ENCODE measurements at places on chromosomes 5 and 9.

DNA sequence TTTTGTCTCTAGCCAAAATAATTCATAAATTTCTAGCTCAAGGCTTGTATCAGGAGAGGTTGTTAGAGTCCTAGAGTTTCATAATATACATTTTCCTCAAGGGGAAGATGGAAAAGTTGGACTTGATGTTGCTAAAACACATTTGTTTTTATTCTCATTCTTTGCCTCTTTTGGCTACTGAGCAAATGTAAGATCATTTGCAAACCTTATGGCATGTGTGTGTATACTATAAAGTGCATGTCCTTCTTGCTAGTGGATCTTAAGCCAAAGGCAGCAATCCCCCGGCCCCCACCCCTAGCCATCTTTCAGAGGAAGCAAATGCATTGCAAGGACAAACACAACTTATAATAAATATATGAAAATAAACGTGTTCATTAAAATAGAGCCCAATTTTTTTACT, 43.0 kb downstream of the ADAMTSL1 start:
- DNase-seq = no peak

GRCh38 chr9:133687856-133688761, 50.0 kb downstream of the SARDH start:
- no peak for DNase-seq

- DNase-seq = no peak
These were observed 82.9 kb downstream of the RAPGEF1 start for GRCh38 chr9:131657037-131657377.

DNA sequence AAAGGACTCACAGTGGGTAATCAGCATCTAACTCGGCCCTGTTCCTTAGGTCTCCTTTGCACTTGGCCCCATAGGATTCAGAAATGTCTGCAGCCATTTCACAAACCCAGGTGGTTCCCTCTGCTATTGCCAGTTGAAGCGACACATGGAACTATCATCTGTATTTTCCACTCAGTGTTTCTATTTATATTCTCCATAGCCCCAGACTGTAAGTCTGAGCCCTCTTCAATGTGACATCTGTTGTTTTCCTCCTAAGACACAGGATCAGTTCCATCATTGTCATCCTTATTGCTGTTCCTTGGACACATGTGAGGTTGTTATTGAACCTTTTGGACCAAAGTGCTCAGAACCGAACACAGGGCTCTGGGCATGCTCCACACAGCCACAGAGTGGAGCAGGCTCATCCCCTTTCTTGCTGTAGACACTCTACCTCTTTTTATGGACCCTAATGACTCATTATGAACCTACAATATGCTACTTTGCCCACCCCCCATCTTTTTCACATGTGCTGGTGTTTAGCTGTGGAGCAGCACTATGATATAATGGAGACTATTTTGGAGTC, 36.4 kb downstream of the GARNL3 start:
- no peak for DNase-seq

GRCh38 chr9:91119142-91119541, 242.6 kb downstream of the AUH start:
- peak; percentile 59 for DNase-seq

- DNase-seq = no peak
These were observed 109.7 kb upstream of the LHFPL2 start for GRCh38 chr5:78758169-78758839.

GRCh38 chr9:134189470-134190231, 25.3 kb upstream of the RNU6ATAC start:
- no peak for DNase-seq

DNA sequence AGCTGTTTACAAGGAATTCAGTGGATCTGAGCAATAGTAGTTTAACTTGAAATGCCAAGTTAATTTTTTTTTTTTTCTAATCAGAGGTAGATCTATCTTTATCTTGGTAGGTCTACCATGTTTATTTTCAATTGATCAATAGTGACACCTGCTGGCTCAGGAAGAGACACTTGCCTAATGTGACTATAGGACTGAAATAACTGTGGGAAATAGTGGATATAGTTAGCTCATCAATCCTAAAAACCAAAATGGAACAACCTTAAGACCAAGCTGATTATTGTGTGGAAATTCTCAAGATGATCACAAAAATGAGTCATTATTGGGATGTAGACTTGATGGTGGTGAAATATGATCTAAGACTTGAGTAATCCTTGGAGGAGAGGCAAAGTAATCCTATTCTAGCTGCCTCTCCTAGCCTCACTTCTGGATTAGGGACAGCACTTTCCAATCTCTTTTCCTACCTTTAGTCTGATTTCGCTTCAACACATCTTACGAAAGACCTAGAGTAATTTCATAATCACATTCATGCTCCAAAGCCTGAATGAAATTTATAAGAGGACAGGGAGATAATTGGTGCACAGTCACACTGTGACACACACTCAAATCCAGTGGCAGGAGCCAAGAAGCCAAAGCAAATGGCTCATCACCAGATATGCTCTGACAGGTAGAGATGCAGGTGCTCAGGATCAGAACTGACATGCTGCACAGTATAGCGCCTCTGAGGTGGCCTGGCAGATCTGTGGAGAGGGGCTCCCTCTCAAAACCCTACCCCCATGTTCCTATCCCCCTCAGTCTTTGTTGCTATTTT, 156.3 kb downstream of the HMHB1 start:
- peak; percentile 94 for DNase-seq

DNA sequence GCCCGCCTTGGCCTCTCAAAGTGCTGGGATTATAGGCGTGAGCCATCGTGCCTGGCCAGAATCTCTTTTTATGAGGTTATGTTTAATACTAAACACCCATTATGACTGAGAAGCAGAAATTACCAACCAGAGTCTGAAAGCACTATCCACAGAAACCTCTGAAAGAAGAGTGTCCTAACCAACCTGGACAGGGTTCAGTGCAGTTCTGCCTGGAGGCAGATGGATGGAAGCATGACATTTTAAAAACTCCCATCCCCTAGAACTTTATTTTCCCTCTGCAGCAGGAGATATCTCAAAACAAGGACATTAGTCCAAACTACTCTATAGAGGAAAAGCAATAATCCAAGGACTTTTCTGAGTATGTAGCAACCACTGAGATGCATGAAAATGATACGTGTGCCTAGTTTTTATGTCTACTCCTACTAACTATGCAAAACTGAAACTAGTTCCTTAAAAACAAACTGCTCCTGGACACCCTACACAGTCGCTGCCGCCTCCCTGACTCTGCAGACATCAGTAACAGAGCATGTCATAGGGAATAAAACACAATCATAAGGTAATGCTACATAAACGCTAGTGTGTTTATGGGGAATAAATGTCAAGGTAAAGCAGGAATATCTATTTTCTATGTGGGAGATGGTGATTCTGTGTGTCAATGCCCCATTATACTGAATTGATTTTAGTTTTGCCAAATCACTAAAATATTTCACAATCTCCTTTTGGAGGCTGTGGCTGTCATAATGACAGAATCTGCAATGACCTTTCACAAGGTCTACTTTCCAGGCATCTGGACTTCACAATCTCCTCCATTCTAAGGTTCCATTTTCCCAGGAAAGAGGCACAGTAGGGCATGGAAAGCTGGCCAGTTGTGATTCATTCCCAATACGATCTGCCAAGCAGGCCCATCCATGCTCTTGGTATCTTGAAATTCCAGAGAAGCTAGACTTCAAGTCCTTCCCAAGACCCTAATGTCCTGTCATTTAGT, 122.8 kb downstream of the SIL1 start:
- DNase-seq = peak; percentile 41

DNA sequence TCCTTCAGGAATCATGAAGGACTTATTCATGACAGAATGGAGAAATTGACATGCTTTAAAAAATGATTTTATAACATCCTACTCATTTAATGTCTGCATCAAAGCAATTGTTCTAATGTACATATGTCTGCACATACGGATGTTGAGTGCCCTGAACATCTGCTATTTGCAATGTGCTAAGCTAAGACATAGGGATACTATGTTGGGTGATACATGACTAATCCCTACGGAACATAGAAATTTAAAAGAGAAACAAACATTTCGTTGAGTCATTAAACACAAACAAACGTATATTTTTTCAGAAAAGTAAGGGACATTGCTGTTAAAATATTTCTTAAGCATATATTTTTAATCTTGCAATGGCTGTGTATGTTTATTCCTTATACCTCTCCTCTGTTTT, 686.5 kb upstream of the ADAMTS16 start:
- DNase-seq = no peak

- DNase-seq = no peak
These were observed 42.9 kb downstream of the SPRY4 start for GRCh38 chr5:142281966-142282365.

DNA sequence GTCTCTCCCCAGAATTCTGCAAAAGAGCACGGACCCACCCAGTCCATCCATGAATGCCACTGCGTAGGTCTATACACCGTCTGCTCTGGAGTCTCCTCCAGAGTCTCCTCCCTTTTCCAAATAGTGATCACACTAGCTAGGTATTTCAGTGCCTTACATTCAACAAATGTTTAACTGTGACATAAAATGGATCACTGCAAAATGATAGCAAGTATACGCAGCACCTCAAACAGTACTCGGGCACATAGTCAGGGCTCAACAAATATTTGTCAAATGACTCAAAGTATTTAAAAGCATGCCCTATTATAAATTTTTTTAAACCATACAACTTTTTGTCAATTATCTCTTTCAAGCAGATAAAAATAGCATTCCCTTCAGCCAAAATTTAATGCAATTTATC, 60.5 kb downstream of the TLE1 start:
- no peak for DNase-seq

DNA sequence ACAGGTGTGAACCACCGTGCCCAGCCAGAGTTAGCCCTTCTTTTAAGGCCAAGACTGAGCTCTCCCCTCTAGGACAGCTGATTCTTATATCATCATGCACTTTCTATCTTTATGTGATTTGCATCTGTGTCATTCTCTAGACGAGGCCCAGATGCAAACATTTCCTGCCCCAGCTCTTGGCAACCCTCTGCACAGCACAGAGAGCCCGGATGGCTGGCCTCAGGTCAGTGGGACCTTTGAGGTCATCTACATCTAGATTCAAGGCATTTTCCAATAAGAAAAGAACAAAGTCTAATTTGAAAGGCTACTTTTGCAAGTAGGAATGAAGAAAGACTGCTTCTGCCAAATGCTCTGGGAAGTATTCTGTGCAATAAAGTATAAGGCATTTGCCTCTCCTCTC, 109.0 kb upstream of the DAB2 start:
- DNase-seq = no peak

- peak; percentile 33 for DNase-seq
These were observed 27.4 kb downstream of the SNX30 start for GRCh38 chr9:112777914-112778313.

DNA sequence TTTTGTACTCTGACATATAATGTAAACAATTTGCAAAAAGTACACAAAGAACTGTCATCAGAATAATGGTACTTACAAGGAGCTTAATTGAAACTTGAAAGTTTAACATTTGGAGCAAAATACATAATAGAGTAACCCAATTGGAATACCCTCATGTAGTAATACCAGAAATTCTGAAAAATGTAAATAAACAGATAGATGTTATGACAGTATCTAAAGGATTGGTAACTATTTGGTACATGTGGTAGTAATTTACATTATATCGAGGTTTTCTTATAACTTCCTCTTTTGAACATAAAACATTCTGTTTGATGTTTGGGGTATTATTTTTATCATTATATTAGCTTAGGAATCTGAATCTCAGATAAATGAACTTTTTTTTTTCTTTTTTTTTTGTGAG, 211.7 kb upstream of the ELL2 start:
- DNase-seq = no peak

DNA sequence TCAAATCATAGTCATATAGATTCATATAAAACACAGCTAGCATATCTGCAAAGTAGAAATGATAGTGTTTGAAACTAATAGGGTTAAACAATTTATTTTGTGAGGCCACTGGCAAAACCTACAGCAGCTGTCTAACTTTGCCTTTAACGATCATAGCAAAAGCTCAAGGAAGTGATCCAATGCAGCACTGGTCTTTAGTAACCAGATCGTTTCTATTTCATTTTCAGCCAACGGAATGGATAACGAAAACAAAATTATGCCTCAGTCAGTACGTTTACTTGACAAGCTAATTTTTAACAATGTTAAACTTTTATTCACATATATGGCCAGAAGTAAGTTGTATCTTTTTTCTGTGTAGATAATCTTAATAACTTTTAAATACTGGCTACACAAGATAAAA, 17.7 kb downstream of the MLLT3 start:
- DNase-seq = no peak

- DNase-seq = peak; percentile 81
These were observed 446.2 kb upstream of the TRPC7 start for GRCh38 chr5:136811551-136811950.

GRCh38 chr9:133333011-133333410, 3.0 kb downstream of the SURF6 start:
- DNase-seq = no peak

DNA sequence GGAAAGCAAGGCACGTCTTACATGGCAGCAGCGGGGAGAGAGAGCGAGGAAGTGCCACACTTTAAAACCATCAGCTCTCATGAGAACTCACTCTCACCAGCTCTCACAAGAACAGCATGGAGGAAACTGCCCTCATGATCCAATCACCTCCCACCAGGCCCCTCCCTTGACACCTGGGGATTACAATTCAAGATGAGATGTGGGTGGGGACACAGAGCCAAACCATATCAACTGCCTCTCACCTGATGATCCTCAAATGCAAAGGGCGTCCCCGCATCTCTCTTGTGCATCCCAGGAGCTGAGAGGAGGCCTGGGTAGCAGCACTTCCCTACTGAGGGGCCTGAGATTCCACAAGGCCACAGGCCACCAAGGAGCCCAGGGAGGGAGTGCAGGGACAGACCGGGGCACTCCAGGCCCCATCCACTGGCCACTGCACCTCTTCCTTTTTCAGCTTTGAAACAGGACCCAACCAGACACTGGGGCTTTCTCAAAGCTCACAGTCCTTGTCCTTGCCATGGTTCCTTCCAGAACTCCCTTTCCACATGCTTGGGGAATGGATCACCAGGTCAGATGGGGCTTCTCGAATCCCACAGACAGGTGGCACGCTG, 54.5 kb upstream of the IL17B start:
- peak; percentile 74 for DNase-seq

GRCh38 chr9:133429641-133430161, 7.5 kb downstream of the ADAMTS13 start:
- no peak for DNase-seq

DNA sequence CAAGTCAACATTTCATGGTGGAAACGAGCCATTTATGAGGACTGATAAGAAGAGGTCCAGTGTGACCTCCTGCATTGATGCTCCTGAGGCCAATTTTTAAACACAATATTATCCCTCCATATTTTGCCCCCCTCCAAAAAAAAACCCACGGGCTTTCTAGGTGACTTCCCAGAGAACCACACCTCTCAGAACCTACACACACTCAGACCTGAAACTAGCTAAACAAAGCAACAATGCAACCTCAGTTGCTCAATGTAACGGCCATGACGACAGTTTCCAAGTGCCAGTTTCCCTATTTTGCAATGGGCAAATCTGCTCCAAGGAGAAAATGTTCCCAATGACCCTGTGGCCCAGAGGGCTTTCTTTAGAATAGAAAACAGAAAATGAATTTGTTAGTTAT, 3.5 kb downstream of the NRG2 start:
- peak; percentile 21 for DNase-seq
